ENCODE measurements at places on chromosomes 13 and 19. TPM values are rescaled to one million over a fixed set of nuclear protein-coding genes. Genes with fewer than 3 reads are reported as not detected.

GRCh38 chr19:28345811-28346210 is 867.1 kb downstream of the UQCRFS1 start:
- no peak overlapping the region for H3K27ac ChIP-seq
- no peaks in the 10 kb centered on the region for H3K36me3 ChIP-seq
- DNase-seq: no peak
- H3K4me1 ChIP-seq: no peaks in the 10 kb centered on the region

- H3K36me3 ChIP-seq: peaks cover 14% of the 10 kb centered on the region
- no peak overlapping the region for H3K4me3 ChIP-seq
- no peak overlapping the region for H3K27ac ChIP-seq
- DNase-seq: no peak
Measured at GRCh38 chr13:112702341-112702985, 12.6 kb downstream of the ATP11A start.

- peak; percentile 24 for DNase-seq
- H3K36me3 ChIP-seq: no peaks in the 10 kb centered on the region
- H3K4me3 ChIP-seq: no peak overlapping the region
- H3K4me1 ChIP-seq: no peaks in the 10 kb centered on the region
Measured at GRCh38 chr19:17671906-17672305, 16.2 kb downstream of the UNC13A start.

GRCh38 chr19:33048806-33049676 is 15.6 kb downstream of the RHPN2 start:
- no peak for DNase-seq
- no peak overlapping the region for H3K4me3 ChIP-seq
- H3K27me3 ChIP-seq: no peaks in the 10 kb centered on the region
- H3K4me1 ChIP-seq: no peaks in the 10 kb centered on the region
- no peaks in the 10 kb centered on the region for H3K36me3 ChIP-seq
- no peak overlapping the region for H3K27ac ChIP-seq

DNA sequence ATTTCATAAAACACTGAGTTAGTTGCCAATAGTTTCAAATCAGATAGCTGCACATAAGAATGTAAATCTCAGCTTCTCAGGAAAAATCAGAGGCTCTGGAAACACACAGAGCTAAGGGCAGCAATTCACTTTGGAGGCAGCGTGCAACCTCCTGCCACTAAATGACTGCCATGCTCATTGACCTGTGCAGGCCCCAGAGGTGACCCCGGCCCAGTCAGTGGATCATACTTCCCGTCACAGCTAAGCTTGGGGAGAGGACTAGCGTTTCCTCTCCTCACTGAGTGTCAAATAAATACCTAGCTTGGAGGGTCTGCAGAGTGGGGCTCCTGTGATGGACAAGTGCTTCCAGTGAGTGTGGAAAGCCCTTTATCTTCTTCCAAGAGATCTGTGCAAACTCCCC is 67.2 kb downstream of the UQCRFS1 start:
- H3K36me3 ChIP-seq: no peaks in the 10 kb centered on the region
- H3K27me3 ChIP-seq: no peaks in the 10 kb centered on the region
- DNase-seq: no peak
- H3K27ac ChIP-seq: no peak overlapping the region
- no peak overlapping the region for H3K4me3 ChIP-seq

DNA sequence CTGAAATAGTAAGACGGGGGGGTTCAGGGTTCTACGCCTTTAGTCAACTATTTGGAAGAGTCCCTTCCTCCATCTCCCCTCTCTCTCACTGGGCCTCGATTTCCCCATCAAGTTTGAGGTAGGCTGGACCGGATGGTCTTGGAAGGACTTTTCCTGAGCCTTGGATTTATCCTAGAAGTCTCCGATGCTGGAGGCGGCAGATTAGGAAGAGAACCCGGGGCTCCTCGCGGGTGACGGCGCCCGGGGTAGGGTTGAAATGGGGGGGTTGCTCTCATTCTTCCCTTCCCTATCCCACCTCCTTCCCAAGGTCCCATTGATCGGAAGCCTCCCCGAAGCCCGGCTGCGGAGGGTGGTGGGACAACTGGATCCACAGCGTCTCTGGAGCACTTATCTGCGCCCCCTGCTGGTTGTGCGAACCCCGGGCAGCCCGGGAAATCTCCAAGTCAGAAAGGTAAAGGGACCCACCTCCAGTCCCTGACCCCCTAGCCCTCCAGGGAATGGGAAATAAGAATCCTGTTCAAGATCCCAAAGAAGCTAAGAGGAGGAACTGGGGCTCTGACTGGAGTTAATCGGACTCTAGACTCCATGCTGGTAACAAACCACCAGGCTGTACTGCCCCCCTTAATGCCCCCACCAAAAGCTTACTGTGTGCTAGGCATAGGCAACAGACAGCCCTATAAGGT is 781 bp downstream of the QPCTL start:
- no peaks in the 10 kb centered on the region for H3K27me3 ChIP-seq
- H3K4me3 ChIP-seq: peak overlapping the region; percentile 90
- peaks cover 31% of the 10 kb centered on the region for H3K4me1 ChIP-seq
- H3K27ac ChIP-seq: peak overlapping the region; percentile 89
- H3K36me3 ChIP-seq: peaks cover 28% of the 10 kb centered on the region

DNA sequence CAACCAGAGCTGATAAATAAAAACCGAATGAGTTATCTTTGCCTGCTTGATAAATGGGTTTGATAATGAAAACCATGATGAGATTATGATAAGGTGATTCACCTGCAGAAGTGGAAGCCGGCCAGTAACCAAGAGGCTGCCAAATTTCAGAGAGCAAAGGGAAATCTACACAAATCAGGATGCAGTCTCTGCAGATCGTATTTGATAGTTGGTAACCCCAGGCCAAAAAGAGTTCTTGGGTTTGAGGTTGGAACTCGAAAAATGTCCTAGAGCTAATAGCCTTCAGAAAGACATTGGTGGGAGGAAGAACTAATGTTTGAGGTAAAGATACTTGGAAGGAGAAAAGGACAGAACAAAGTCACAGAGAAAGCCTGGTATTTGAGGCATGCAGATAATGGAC is 9.6 kb upstream of the LATS2 start:
- H3K4me3 ChIP-seq: no peak overlapping the region
- H3K27ac ChIP-seq: peak overlapping the region; percentile 1
- H3K4me1 ChIP-seq: peaks cover 37% of the 10 kb centered on the region
- no peaks in the 10 kb centered on the region for H3K36me3 ChIP-seq
- no peaks in the 10 kb centered on the region for H3K27me3 ChIP-seq

The MEDAG gene
- total RNA-seq: 0.08 TPM

The NPHS1 gene
- not detected for total RNA-seq

The KLK15 gene
- total RNA-seq: not detected

The FAM216B gene
- total RNA-seq: not detected

The CACNG6 gene
- total RNA-seq: not detected

The ACP5 gene
- 21.3 TPM for total RNA-seq
